Stimulated activated CD4-positive, alpha-beta T cell treated with anti-CD3 and anti-CD28 coated beads, Interleukin-15, amount 100 ng/mL, for 1 hour (primary cell): ENCODE measurements at places on chromosomes 7 and 10.

DNA sequence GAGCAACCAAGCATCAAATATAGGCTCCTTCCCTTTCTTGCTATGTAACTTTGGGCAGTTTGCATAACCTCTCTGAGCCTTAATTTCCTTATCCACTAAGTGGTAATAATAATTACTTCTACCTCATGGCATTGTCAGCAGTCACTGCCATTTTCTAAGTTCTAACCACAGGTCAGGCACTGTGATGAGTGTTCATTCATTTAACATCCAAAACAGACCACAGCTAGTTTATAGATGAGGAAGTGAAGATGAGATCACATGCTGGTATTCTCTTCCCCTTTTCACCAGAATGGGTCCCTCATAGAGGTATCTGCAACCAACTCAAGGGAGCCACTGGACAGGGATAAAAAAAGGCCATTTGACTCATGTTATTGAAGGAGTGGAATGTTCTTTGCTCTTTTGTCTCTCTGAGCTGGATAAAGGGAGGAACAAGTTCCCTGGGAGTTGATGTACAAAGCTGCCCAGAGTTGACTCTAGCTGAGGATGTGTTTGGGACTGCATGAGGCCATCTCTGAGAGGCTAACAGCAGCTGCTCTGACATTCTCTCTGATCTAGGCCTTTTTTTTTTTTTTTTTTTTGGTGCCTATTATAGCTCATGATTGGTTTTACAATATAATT is 65.0 kb downstream of the DNAJC12 start:
- no peak for DNase-seq

DNA sequence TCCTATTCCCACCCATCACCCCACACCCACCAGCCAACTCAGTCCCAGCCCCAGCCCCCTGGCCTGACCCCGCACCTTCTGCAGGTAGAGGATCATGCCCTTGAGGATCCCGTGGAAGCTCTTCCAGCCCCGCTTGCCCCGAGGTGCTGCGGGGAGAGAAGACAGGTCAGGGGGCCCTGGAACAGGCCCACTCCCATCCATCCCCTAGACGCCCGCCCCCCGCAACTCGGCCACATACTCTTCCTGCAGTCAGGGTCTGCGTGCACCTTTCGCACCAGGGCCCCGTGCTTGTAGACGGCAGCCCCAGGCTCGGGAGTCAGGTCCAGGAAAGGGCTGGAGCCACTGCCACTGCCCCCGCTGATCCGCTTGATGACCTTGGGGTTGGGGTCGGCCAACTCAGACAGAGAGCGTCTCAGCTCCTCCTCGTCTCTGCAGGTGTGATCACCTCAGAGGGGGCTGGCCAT is 9.6 kb downstream of the NFKB2 start:
- no peak for DNase-seq

DNA sequence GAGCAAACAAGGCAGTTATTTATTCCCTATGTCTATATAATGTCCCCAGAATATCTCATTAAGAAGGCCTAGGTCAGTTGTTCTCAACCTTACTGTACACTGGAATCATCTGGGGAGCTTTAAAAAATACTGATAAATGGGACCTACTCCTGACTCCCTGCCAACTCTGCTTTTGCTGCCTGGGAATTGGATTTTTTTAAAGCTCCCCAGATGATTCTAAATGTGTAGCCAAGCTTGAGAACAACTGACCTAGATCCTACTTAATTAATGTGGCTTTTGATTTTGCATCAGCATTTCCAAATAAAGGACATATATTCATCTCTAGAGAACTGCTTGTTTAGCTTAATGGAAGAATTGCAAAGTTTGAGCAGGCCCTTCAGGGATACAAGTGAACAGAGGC is 91.7 kb upstream of the HPS1 start:
- no peak for DNase-seq

DNA sequence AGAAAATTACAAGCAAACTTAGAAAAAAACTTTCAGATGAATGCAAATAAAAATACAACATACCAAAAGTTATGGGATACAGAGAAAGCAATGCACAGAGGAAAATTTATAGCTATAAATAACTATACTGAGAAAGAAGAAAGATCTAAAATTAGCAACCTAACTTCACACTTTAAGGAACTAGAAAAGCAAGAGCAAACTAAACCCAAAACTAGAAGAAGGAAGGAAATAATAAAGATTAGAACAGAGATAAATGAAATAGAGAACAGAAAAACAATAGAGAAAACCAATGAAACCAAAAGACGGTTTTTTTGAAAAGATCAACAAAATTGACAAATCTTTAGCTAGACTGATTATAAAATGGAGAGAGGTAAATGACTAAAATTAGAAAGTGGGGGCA is 9.6 kb upstream of the STRA8 start:
- no peak for DNase-seq

- DNase-seq, result no peak
These were observed 14.6 kb downstream of the MINDY4 start for GRCh38 chr7:30785786-30786185.

GRCh38 chr7:100469227-100470044 is 5.4 kb upstream of the SPACDR start:
- DNase-seq, result peak; percentile 80

DNA sequence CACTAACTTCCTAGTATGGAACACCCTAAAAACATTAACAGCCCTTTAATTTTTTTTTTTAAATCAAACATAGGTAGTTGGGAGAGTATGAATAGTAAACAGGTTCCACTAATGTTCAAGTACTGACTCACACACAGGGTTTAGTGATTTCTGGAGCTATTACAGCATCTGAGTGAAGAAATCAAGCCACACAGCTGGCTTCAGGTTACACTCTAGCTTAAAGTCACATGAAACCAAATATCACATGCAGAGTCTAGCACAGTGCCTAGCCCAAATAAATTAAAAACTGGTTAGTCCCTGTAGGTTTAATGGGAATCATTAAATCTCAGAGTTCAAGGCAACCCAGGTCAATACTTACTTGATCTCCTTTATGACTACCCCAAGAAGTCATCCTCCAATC is 11.6 kb downstream of the PANK1 start:
- no peak for DNase-seq

GRCh38 chr7:5665094-5666025 is 116.1 kb downstream of the RNF216 start:
- DNase-seq, result peak; percentile 35

GRCh38 chr7:108358553-108358952 is 97.7 kb downstream of the NRCAM start:
- DNase-seq, result no peak

- DNase-seq, result no peak
These were observed 543.3 kb downstream of the TNS3 start for GRCh38 chr7:47038621-47039020.

DNA sequence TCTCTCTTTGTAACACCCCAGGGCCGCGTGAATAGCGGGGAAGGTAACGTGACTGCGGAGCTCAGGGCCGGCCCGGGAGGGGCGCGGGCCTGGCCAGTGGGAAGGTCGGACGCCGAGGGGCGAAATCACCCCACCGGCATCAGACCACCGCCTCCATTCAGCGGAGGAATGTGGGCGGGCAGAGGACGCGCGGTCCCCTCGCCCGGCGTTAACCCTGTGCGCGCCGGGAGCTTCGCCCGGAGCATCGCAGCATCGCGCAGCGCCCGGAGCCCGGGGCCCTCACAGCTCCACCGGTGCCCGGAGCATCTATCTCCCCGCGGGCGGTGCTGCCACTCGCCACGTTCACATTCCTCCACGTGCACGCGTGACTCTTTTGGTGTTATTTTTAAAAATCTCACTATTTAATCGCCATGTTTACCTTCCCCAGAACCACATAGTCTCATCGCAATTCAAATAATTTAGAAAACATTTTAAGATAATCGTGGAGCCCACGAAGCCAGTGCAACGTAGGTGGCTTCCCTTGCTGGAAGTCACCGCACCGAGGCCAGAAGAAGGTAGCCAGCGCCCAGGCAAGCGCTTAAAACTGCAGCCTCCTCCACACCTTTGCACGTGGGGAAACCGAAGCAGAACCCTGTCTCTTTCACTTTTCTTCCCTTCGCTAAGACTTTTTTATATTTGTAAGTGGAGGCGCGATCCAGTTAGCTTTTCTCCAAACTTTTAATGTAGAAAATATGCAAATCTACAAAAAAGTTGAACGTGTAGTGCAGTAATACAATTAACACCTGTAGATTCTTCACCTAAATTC is 21.8 kb downstream of the FGFBP3 start:
- no peak for DNase-seq

GRCh38 chr10:101367569-101368453 is 13.8 kb downstream of the BTRC start:
- DNase-seq, result no peak

DNA sequence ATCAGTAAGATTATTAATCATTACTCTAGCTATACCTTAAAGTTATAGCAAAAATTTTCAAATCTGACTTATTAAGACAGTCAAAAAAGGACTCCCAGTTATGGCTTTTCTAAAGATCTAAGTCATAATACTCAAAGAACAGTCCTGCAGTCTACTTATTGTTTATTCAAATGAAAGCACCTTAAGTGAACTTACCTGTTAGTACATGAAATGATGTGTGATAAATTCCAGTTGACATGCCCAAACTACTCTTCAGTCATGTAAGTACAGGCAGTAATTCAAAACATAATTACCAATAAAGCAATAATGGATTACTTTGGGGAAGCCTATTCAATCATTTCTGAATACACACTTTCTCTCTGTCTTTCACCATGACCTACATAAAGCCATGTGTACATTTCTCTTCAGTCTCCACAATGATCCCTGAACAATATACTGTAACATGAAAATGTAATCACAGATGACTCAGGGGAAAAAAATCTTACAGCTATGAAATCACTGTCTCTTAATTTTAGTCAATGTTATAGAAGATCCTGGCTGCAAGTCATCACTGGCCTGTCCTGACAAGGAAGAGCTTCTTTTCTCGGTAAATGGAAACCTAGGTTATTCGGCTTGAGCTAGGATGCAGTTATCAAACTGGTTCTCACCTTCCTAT is 420.7 kb upstream of the LRRTM3 start:
- no peak for DNase-seq

DNA sequence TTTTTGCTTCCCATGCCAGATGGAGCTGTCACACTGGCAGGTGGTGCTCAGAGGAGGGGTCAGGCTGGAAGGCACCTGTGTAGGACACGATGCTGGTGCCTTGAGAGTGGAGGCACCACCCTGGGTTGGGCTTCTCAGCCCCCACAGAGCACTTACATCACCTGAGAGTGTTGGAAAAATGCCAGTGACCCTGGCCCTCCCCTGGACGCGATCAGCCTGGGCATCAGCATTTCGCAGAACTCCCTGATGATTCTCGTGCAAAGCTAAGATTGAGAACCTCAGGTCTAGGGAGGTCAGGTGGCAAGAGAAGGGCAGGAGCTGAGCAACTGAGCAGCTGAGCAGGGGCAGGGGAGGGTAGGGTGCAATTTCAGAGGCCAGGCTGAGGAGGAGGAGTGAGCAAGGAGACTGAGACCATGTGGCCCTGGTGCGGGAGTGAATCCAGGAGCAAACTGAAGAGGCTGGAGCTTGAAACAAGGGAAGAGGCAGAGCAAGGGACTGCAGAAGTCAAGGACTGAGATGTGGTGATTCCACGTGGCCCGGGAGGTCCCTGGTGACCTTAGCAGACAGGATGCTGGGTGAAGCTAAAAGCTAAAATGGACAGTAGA is 24.7 kb upstream of the GRID1 start:
- DNase-seq, result no peak

GRCh38 chr7:1127001-1127400 is 33.0 kb downstream of the ZFAND2A start:
- DNase-seq, result no peak

GRCh38 chr10:99521765-99522469 is 10.8 kb upstream of the NKX2-3 start:
- DNase-seq, result no peak

- DNase-seq, result no peak
These were observed 33.4 kb downstream of the VWDE start for GRCh38 chr7:12370249-12370648.

DNA sequence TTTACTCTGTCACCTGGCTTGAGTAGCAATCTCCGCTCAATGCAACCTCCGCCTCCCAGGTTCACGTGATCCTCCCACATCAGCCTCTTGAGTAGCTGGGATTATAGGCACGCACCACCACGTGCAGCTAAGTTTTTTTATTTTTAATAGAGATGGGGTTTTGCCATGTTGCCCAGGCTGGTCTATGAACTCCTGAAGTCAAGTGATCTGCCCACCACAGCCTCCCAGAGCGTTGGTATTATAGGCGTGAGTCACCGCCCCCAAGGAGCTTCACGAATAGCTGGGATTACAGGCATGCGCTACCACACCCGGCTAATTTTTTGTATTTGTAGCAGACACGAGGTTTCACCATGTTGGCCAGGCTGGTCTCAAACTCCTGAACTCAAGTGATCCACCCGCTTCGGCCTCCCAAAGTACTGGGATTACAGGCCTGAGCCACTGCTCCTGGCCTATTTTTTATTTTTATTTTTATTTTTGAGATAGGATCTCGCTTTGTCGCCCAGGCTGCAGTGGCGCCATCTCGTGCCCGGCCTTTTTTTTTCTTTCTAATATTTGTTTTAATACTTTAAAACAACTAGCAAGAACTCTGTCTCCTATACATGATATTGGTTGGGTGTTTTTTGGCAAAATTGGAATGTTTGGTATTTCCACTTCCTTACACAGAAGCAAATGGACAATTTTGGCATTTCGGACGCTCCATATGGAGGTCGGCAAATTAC is 1.1 kb downstream of the EFCAB10 start:
- no peak for DNase-seq

DNA sequence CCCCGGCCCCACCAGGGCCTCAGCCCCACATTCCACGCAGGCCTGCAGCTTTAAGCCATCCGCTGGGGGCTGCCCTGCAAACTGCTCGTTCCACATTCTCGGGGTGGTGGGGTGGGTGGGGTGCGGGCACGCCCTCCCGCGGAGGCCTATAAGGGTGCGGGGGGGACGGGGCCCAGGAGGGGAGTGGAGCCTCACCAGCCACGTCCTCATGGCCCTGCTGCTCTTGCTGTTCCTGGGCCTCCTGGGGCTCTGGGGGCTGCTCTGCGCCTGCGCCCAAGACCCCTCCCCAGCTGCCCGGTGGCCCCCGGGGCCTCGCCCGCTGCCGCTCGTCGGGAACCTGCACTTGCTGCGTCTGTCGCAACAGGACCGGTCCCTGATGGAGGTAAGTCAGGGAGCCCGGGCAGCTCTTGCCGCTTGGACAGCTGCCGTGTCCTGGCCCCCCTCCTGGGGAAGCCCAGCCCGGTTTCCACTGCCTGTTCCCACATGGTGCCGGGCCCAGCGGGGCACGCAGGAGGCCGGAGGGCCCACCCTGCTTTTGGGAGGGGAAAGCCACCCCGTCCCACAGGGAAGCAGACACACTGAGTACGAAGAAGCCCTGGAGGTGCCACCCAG is at the start of gene CYP2W1:
Gene CYP2W1 (plus strand): TSS at position 178 of the 612 bp plus-strand sequence. CDS start 31 bp downstream, at position 209.
- no peak for DNase-seq
